ENCODE measurements at places on chromosomes 4 and X.

DNA sequence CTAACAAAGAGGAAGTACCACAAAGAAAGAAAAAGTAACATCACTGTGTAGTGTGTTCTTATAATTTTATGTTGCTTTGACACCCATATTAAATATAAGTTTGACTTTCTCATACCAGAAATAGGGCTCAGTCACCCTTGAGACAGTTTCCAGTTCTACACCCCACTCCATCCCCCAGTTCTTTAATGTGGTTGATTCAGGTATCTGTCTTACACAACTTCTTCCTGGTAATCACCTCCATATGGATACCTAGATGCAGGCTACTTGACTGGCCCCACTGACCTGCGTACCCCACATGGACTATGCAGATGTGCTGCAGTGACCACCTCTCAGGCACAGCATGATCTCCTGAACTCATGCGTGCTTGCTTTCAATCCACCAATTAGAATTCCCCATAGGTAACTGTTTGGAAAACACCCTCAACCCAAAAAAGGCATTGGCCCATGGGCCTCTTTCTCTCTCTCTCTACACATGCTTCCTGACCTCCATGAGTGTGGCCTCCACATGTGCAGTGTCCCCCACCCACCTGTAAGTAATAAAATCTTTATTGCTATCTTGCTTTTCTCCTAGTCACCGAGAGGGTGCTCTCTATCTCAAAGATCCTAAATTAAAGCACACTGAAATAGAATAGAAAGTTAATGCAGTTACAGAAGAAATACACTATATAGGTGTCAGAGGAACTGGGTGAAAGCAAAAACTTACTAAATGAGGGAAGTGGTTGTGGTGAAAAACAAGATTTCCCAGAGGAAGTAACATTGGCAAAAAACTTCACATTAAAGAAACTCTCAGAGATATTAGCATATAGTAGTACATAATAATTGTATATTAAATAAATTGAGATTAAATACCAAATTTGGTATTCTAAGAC, 98.4 kb downstream of the ZAR1 start:
- no peak for DNase-seq

GRCh38 chr4:93000910-93001309, 697.1 kb downstream of the GRID2 start:
- DNase-seq, result no peak

- no peak for DNase-seq
Measured at GRCh38 chr4:67456577-67457196, 88.6 kb downstream of the CENPC start.

DNA sequence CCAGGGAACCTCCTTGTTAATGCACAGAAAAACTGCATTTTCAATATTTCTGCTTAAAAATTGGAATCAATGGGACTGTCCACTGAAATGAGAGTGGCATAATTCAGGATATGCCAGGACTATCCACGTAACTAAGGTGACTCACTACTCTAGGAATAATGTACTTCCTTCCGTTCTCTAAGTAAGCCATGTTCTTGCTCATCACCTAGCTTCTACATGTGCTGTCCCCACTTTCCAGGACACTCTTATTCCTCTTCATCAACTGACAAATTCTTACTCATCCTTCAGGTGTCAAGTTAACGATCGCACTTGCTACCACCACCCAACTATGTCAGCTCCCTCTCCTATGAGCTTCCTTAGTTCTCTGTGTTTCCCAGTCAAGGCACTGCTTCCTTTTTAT, 342.8 kb upstream of the F9 start:
- DNase-seq, result no peak

- DNase-seq, result no peak
Measured at GRCh38 chrX:130030826-130031225, 48.4 kb downstream of the BCORL1 start.

All from GM20000 (cell line).